ENCODE measurements at places on chromosomes 5 and 9. TPM values are rescaled to one million over a fixed set of nuclear protein-coding genes. Genes with fewer than 3 reads are reported as not detected.

DNA sequence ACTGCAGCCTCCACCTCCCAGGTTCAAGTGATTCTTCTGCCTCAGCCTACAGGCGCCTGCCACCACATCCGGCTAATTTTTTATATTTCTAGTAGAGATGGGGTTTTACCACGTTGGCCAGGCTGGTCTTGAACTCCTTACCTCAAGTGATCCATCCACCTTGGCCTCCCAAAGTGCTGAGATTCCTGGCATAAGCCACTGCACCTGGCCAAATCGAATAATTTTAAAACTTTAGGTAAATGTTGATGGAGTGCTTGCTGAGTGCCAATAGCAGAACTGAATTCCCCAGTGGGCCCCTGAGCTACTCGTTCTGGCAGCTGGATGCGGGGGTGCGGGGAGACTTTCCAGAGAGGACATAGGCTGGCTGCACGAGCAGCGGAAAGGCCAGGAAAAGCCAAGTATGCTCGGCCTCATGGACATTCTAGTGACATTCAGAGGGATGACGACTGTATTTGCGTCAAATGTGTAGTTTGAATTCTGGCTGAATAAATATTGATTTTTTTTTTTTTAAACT is 16.8 kb downstream of the TRAF2 start:
- peak overlapping the region; percentile 90 for H3K27ac ChIP-seq
- DNase-seq = no peak
- no peak overlapping the region for H3K4me3 ChIP-seq
- H3K36me3 ChIP-seq = no peaks in the 10 kb centered on the region
- H3K4me1 ChIP-seq = no peaks in the 10 kb centered on the region

DNA sequence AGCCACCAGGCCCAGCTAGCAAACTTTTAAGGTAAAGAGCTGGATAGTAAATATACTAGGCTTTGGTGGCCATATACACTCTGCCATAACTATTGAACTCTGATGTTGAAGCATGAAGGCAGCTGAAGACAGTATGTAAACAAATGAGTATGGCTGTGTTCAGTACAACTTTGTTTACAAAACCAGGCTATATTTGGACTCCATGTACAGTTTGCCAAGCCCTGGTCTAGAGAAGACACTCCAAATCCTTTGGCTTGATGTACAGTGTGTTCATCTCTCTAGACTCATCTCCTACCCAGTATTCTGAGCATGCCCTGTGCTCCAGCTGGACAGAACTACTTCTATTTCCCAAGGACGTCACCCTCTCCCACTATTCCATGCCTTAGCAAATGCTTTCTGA is 54.3 kb upstream of the MEGF10 start:
- DNase-seq = no peak
- no peaks in the 10 kb centered on the region for H3K27me3 ChIP-seq
- H3K4me3 ChIP-seq = no peak overlapping the region
- no peaks in the 10 kb centered on the region for H3K4me1 ChIP-seq

- H3K4me3 ChIP-seq = no peak overlapping the region
- no peak for DNase-seq
- no peak overlapping the region for H3K27ac ChIP-seq
- H3K27me3 ChIP-seq = no peaks in the 10 kb centered on the region
- no peaks in the 10 kb centered on the region for H3K36me3 ChIP-seq
Measured at GRCh38 chr9:112831969-112832368, 58.7 kb downstream of the SLC46A2 start.

- H3K36me3 ChIP-seq = no peaks in the 10 kb centered on the region
- no peaks in the 10 kb centered on the region for H3K4me1 ChIP-seq
- no peak overlapping the region for H3K4me3 ChIP-seq
- DNase-seq = no peak
Measured at GRCh38 chr9:94612071-94612470, 18.4 kb upstream of the FBP2 start.

DNA sequence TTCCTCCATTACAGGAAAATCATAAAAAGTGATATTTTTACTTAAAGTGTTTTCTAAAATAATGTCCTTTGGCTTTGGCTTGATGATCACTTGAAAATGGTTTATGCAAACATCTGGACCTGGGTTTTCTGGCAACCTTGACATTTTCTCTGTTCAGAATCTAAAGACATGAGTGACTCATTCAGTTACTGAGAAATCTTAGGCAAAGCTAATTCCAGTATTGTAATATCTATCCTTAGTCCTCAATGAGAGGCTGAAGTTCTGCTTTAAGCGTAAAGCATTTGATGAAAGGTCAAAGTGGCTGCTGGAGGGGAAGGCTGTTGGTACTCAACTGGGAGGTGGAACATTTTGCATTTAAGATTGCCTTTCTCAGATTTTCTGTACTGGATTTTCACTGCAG is 2.3 kb downstream of the MAN2A1 start:
- no peak overlapping the region for H3K27ac ChIP-seq
- H3K4me1 ChIP-seq = peaks cover 59% of the 10 kb centered on the region
- no peak overlapping the region for H3K4me3 ChIP-seq

The ARHGAP26 gene
- 33.7 TPM for total RNA-seq

The INSL6 gene
- total RNA-seq = not detected

The IL9 gene
- not detected for total RNA-seq

The PCDHB9 gene
- 7.5 TPM for total RNA-seq

The FOXD4L6 gene
- total RNA-seq = not detected

The PDGFRB gene
- total RNA-seq = 354 TPM
